ENCODE measurements at places on chromosomes 3 and 15.

DNA sequence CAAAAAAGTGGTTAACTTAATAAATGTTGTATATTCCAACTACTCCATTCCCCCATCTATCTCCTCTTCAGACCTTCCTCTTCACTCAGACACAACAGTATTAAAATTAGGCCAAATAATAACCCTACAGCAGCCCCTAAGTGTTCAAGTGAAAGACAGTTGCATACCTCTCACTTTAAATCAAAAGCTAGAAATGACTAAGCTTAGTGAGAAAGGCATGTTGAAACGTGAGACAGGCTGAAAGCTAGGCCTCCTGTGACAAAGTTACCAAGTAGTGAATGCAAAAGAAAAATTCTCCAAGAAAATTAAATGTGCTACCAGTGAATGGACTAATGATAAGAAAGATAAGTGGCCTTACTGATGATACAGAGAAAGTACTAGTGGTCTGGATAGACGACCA lies 71.7 kb downstream of the ANKRD28 start:
- no peak for DNase-seq

DNA sequence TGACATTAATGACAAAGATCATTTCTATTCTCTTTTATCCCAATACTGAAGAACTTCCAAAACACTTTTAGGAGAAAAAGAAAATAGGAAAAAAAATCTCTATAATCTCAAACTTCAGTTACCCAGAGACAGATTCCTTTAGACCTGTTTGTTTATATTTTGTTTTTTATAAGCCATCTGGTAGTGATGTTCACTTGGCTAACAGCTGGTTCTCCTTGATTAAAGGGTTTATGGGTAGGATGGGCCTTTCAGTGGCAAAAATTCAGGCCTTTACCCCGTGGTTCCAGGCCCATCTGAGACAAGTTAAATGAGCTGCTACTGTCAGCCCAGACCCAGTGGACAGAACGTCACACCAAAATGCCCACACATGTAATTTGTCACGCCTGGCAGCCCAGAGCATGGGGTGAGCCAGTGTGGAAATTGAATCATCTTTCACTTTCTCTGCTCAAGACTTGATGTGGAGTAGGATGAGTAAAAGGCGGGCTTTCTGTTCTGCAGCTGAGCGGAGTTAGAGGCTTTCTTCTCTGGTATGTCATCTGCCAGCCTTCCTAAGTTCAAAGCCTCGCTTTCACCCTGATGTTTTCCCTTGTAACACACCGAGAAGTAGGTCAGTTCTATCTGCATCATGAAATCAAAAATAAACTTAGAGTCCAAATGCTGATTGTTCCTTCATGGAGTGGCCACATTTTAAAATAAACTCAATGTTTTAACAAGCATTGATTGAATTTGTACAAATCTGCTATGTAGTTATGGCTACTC lies 62.5 kb upstream of the SKOR1 start:
- DNase-seq, result peak; percentile 47

- no peak for DNase-seq
Measured at GRCh38 chr15:36899696-36900095, 200.7 kb downstream of the MEIS2 start.

- DNase-seq, result no peak
Measured at GRCh38 chr3:24598695-24599470, 104.2 kb upstream of the THRB start.

GRCh38 chr3:157520485-157521150 lies 17.4 kb upstream of the VEPH1 start:
- peak; percentile 68 for DNase-seq

- DNase-seq, result peak; percentile 61
Measured at GRCh38 chr15:70906842-70907241, 14.2 kb downstream of the LRRC49 start.

DNA sequence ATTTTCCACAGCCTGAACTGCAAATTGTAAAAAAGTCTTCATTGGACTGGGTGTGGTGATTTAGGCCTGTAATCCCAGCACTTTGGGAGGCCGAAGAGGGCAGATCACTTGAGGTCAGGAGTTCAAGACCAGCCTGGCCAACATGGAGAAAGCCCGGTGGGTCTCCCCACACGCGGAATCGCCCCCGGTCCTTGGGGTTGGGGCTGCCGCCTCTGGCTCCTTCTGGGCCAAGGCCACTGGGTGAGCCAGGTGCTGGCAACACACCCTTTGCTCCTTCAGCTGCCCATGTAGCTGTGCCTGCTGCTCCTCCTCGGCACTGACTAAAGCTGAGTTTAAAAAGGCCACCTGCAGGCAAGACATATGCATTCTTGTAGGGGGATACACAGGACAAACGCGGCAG lies 9.4 kb upstream of the VPS33B start:
- no peak for DNase-seq
